Neural crest cell (in vitro differentiated cells): ENCODE measurements at places on chromosomes 5 and 9. TPM values are rescaled to one million over a fixed set of nuclear protein-coding genes. Genes with fewer than 3 reads are reported as not detected.

KCNT1 gene
- 0.14 TPM in 1 of 2 replicates, not detected in the other for total RNA-seq

AGPAT2 gene
- total RNA-seq = 18.4 and 19.0 TPM in 2 replicates

LEAP2 gene
- 2.9 and 3.1 TPM in 2 replicates for total RNA-seq

PCDHA3 gene
- total RNA-seq = 0.32 and 0.37 TPM in 2 replicates

ZNF484 gene
- 13.1 and 13.3 TPM in 2 replicates for total RNA-seq

CERCAM gene
- total RNA-seq = 49.7 and 56.4 TPM in 2 replicates

SLC6A19 gene
- total RNA-seq = not detected in 2 replicates

ZNF366 gene
- total RNA-seq = not detected in 2 replicates

TERT gene
- total RNA-seq = 2.9 and 5.6 TPM in 2 replicates

ENTREP1 gene
- total RNA-seq = 0.36 and 0.44 TPM in 2 replicates

BAAT gene
- 0.16 and 0.30 TPM in 2 replicates for total RNA-seq

MIER3 gene
- total RNA-seq = 44.7 and 47.8 TPM in 2 replicates

SLC25A2 gene
- 0.72 and 1.1 TPM in 2 replicates for total RNA-seq

PCA3 gene
- total RNA-seq = not detected in 2 replicates
